ENCODE measurements at places on chromosomes 6 and 20. TPM values are rescaled to one million over a fixed set of nuclear protein-coding genes. Genes with fewer than 3 reads are reported as not detected.

DNA sequence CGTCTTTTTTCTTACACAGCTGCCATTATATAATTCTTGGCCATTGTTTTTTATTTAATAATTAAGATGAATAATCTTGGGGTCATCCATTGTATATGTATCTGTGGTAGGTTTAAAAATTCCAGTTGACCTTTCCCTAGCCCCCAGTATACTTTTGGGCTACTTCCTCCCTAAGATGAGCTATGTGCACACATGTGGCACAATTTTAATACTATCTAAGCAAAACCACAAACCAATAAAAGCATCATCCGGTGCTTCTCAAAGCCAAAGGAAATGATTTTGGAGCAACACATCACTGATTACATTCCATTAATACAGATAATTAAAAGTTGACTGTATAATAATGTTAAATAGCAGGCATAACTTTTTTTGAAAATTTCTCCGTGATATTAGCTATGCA is 161.2 kb downstream of the ATXN1 start:
- DNase-seq = no peak
- no peak overlapping the region for H3K27ac ChIP-seq
- no peak overlapping the region for H3K4me3 ChIP-seq
- no peaks in the 10 kb centered on the region for H3K27me3 ChIP-seq

- DNase-seq = no peak
- H3K36me3 ChIP-seq = no peaks in the 10 kb centered on the region
- H3K27me3 ChIP-seq = peaks cover 5% of the 10 kb centered on the region
Measured at GRCh38 chr20:23203951-23204730, 118.0 kb upstream of the CD93 start.

DNA sequence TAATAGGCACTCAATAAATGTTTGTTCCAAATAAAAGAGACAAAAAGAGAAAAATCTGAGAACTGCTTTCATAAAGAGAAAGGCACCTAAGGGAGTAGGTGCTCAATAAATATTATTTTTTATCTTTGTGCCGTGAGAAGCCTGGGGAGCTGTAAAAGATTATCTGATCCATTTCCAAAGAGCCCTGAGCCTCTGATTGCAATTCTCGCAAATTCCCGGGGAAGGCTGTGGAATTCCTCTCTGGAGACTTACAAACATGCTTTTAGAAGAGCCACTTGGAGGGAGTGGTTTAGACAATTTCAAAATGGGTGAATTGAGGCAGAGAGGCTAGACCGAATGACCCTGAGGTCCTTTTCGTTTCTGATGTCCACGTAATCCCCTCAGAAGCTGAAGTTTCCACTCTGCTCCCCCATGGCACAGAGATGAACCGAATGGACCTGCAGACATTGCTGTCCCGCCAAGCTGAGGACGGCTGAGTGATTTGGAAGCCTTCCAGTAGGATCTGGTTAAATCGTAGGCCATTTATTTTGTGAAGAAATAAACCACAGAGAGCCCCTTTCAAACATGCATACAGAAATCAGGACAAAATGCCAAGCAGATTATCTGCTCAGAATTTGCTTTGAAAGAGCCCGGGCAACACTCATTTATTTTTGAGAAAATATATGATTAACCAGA is 77.8 kb downstream of the PKHD1 start:
- DNase-seq = no peak
- H3K4me1 ChIP-seq = no peaks in the 10 kb centered on the region
- no peak overlapping the region for H3K27ac ChIP-seq
- H3K36me3 ChIP-seq = no peaks in the 10 kb centered on the region
- H3K27me3 ChIP-seq = no peaks in the 10 kb centered on the region

DNA sequence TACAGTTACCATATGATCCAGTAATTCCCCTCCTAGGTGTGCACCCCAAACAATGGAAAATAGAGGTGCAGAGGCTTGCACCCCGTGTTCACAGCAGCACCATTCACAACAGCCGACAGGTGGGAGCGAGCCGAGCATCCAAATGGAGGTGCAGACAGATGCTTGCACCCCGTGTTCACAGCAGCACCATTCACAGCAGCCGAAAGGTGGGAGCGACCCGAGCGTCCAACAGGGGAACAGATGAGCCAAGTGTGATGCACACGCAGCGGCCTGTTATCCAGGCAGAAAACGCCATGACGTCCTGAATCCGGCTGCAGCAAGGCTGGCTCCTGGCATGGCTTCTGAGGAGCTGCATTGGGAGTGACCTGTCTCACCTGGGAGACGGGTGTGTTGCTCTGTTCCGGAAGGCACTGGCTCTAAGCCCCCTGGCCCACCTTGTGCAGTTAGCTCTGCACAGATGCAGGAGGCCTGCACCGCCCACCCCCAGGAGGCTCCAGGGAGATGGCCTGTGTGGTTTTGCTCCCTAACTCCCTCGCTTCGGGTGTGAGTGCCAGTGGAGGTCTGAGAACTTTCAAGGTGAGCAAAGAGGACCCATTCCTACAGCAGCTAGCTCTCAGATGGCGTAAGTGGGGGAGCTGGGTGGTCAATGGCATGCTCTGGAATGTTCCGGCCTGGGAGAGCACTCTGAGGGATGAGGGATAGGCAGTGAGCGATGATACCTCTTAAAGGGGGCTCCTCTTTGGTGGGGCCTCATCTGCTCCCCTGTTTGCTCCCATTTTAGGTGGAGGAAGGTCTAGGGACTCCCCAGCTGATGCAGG is 47.8 kb upstream of the FRMD1 start:
- peaks cover 7% of the 10 kb centered on the region for H3K27me3 ChIP-seq
- no peak overlapping the region for H3K27ac ChIP-seq
- no peaks in the 10 kb centered on the region for H3K4me1 ChIP-seq
- DNase-seq = no peak
- H3K4me3 ChIP-seq = no peak overlapping the region
- no peaks in the 10 kb centered on the region for H3K36me3 ChIP-seq

DNA sequence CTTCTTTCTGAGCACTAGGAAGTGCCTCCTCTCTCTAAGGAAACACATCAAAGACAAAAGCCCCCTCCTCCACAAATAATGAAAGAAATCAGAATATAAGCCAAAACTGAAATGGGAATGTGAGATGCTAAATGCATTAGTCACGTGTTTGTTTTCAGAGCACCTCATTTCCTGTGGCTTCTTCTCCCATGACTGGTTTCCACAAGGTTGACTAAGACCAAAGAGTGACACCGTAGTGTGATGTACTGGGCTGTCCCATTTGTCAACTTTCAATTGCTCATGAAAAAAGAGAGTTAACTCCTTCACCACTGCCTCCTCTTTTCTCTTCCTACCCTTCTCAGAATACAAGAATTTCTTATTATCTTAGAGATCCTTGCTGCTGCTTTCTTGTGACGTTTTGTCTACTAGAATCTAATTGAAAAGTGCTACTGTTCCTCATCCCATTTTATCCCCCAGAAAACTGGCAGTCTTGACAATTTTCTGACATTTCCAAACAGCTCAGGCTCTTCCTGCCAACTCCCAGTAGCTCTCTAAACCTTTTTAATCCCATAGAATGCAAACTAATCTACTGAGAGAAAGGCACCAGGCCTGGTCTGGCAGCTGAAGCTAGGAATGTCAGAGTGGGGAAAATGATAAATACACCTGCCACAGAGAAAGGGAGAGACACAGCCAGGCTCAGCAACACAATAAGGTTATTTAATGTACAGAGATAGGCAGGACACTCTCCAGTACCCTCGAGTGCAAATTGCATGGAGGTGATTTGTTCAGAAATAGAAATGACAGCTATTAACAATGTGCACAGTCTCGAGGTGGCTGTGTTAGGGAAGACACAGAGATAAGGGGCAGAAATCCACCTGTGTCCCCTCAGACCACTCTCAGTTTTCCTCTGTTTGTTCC is 671.7 kb upstream of the NRSN1 start:
- H3K4me3 ChIP-seq = no peak overlapping the region
- no peak overlapping the region for H3K27ac ChIP-seq
- DNase-seq = no peak
- no peaks in the 10 kb centered on the region for H3K4me1 ChIP-seq
- H3K27me3 ChIP-seq = no peaks in the 10 kb centered on the region
- H3K36me3 ChIP-seq = no peaks in the 10 kb centered on the region

DNA sequence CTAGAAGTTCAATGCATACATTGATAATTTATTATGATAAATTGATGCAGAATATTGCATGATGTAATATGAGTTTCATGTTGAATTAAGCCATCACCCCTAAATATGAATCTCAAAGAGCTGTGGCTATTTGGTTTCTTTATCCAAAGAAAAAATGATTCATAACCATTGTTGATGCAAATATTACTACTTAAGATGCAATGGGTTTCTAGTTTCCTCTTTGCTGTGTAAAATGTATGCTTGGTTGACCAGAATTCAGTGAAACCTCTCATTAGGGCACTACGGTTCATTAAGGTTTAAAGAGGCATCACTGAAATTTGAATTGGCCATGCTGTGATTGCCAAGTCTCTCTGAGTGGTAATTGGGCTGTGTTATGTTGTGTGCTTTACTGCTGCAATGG is 492.5 kb upstream of the FLRT3 start:
- no peak overlapping the region for H3K4me3 ChIP-seq
- DNase-seq = no peak
- H3K36me3 ChIP-seq = no peaks in the 10 kb centered on the region

DNA sequence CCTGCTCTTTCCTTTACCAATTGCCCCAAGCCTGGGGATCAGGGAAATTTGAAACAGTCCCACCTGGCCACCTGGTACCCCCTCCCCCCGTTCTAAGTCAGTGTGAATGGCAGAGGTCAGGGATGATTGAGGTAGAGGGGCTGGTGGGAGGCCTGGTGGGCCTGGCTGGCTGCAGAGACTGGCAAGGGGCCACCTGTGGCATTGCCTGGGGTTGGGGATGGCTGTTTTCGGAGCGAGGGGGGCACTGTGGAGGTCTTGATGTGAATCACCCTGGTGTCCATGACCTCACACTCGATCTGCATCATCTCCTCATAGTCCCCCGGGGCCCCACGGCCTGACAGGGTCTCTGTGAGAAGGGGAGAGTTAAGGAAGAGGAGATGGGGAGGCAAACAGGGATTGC is 6.5 kb upstream of the TNXB start:
- H3K4me3 ChIP-seq = no peak overlapping the region
- DNase-seq = no peak
- peaks cover 66% of the 10 kb centered on the region for H3K36me3 ChIP-seq
- no peaks in the 10 kb centered on the region for H3K27me3 ChIP-seq
- peaks cover 7% of the 10 kb centered on the region for H3K4me1 ChIP-seq

DNA sequence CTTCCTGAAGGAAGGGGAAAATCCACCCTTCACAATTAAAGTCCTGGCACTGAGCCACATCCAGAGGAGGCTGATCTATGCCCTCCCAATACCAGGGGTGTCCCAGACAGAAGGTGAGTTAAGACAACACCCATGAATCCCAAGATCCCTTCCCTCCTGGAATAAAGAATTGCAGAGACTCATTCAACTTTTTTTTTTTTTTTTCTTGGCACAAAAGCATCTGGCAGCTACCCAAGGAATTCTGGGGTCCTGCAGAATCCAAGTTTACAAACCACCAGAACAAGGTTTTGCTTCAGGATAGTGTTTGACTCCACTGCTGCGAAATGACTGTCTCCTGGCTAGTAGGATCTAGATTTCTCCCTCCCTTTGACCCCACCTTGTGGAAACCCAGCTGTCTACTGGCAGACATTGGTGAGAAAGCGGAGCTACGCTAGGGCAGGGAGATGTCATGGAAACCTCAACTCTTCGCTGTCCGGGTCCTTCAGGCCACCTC is 37.4 kb downstream of the JAG1 start:
- no peak for DNase-seq
- no peak overlapping the region for H3K4me3 ChIP-seq
- peaks cover 22% of the 10 kb centered on the region for H3K4me1 ChIP-seq
- no peaks in the 10 kb centered on the region for H3K27me3 ChIP-seq
- H3K27ac ChIP-seq = no peak overlapping the region
- no peaks in the 10 kb centered on the region for H3K36me3 ChIP-seq

Gene GSS
- total RNA-seq = 26.1 TPM

Gene POU5F1
- 2.3 TPM for total RNA-seq

Gene SIRPB2
- not detected for total RNA-seq

Gene GSTA3
- not detected for total RNA-seq

Gene PLEKHG1
- 199 TPM for total RNA-seq
